ENCODE measurements at places on chromosomes 11 and 22.

DNA sequence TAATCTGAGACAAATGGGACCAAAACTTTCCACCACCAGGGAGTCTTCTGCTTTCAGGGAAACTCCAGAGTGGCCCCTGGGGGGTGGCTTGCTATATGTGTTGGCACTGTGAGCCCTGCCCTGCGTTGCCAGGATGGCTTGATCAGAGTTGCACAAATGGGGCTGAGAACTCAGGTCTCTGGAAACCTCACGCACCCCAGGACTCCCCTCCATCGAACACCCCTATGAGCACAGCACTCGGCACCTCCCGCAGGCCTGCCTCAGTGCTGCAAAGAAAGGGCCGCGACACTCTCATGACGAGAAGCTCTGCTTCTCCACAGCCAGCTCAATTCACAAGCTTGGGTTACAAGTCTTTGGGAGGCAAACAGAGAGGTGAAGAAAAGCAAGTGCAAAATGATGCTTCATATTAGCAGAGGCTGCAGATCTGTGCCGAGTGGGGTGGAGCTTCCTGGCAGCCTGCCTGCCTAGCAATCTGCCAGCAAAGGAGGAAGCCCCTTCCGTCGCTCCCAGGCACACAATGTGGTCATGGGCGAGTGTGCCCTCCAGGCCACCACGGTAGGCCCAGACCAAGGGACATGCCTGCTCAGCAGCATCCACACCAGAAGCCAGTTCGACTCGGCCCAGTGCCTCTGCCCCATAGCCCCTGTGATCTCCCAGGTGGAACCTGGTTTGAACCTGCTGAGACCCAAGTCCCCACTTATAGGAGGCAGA is 55.7 kb downstream of the MYH9 start:
- DNase-seq = no peak

GRCh38 chr22:45529971-45530575 is 27.4 kb downstream of the FBLN1 start:
- no peak for DNase-seq

DNA sequence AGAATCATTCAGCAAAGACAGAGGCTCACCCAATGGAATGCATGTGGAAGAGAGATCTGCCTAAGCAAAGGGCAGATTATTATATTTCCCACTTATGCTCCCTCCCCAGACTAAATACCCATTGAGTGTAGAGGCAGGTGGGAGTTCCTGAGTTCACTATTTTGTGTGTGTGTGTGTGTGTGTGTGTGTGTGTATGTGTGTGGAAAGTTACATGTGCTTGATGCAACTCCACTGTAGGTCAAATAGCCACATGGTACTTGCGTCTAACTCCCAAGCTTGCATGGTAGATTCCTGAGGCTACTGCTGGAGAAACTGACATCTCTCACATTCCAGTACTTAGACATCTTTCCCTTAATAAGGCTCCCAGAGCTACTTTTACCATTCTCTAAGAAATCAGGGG is 3.4 kb upstream of the COPB1 start:
- no peak for DNase-seq

DNA sequence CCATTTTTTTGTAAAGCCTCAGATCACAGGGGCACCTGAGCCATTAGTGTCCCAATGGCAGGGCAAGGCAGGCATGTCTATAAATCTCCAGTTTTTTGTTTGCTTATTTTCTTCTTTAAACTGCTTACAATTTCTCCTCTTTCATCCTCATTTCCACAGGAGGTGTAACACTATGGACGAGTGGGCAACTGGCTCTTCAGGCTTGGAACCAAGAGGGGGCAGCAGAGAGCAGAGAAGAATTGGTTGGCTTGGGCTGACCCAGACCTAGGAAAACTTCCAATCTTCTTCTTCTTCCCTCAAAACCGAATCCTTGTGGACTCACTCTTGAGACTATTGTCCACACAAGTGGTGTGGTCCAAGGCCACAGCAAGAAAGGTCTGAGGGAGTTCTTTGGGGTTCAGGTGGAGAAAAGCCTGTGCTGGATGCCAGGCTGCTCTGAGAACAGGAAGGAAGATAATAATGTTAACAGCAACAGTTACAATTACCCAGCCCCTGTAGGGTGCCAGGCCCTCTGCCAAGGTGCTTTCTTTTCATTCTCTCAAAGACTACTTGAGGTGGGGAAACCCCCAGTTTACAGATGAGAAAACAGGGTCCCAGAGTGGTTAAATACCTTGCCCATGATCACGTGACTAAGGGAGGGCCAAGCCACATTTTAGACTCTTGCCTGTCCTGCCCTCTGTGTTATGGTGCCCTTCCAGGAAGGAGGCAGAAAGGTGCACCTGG is 70.7 kb upstream of the E2F8 start:
- DNase-seq = no peak
